ENCODE measurements at places on chromosomes 3 and 15.
A peak's percentile ranks its signal among the peaks of the same experiment; 100 is the strongest.

DNA sequence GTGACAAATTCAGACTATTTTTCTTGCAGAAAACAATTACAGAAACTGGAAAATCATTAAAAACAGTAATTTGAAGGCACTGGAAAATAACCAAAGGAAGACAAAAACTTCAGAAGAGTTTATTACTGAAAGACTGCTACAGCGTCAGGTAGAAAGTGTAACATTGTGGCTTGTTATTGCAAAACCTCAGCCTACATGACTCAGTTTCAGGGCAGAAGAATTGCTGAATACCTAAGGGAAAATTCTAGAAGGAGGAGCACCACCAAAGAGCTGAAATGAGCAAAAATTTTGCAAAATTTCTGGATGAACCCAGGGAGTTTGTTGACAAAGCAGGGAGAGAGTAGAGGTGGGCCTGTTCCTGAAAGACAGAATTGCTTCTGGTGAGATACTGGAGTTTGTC is 219.6 kb downstream of the C3orf38 start:
- no peak for DNase-seq

- no peak for DNase-seq
These were observed 12.4 kb downstream of the GLCE start for GRCh38 chr15:69172847-69173246.

GRCh38 chr3:10852066-10852808 is 36.2 kb downstream of the SLC6A11 start:
- DNase-seq = no peak

- no peak for DNase-seq
These were observed 42.0 kb upstream of the ATP2B2 start for GRCh38 chr3:10547413-10547812.

DNA sequence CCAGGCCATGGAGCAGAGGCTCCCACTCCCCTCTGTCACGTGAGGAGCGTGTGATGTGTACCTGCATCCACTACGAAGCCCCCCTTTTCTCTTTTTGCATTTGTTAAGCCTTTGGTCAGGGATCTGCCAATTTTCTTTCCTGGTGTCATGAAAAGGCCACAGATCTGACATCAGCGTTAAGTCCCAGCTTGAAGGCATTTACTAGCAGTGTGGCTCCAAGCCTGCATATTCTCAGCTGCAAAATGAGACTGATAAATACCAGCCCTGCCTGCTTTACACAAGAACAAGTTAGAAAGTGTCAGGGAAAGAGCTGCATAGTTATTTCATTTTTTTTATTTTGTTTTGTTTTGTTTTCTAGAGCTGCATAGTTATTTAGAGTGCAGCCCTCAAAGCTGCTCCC is 2.3 kb upstream of the ANKRD63 start:
- no peak for DNase-seq

GRCh38 chr3:168398371-168399025 is 302.8 kb upstream of the GOLIM4 start:
- DNase-seq = no peak

GRCh38 chr15:67037694-67038093 is 27.7 kb upstream of the SMAD3 start:
- DNase-seq = no peak

GRCh38 chr15:101206176-101206591 is 45.7 kb downstream of the CHSY1 start:
- no peak for DNase-seq

DNA sequence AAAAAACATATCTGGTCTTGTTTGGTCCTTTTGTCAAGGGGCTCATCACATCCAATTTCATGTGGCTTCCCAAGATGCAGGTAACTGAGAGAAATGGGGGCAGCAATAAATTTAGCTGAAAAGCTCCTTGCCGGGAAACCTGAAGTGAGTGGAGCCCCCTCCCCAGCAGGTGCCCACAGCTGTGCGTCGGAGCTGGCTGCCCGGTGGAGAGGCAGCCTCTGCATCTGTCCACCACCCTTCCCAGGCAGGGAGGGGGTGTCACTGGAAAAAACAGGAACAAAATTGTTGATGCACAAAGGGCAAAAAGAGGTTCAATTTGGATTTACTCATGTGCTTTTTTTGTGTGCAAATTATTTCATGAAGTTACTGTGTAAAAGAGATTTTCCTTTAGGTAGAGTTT is 249.4 kb upstream of the LYSMD4 start:
- DNase-seq = no peak

- DNase-seq = no peak
These were observed 61.8 kb downstream of the OXNAD1 start for GRCh38 chr3:16326724-16327349.

- DNase-seq = no peak
These were observed 50.4 kb downstream of the IL12A start for GRCh38 chr3:160038862-160039562.

DNA sequence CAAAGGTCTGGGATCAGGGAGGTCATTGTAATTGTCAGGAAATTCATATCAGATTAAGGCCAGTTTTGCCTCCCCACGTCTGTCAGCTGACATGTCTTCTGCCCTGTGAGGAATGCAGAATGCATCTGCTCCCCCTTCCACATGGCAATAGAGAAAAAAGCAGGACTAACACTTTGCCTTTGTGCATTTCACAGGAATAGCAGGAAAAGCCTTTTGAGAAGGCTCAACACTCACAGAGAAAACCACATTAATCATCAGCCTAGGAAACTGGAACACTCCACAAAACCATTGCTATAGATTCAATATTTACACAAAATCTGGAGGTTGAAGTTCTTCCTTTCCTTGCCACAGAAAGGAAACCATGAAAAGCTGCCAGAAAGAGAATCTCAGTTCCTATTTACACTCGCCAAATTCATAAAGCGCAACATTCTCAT is 165.2 kb upstream of the HES1 start:
- peak; percentile 41 for DNase-seq

DNA sequence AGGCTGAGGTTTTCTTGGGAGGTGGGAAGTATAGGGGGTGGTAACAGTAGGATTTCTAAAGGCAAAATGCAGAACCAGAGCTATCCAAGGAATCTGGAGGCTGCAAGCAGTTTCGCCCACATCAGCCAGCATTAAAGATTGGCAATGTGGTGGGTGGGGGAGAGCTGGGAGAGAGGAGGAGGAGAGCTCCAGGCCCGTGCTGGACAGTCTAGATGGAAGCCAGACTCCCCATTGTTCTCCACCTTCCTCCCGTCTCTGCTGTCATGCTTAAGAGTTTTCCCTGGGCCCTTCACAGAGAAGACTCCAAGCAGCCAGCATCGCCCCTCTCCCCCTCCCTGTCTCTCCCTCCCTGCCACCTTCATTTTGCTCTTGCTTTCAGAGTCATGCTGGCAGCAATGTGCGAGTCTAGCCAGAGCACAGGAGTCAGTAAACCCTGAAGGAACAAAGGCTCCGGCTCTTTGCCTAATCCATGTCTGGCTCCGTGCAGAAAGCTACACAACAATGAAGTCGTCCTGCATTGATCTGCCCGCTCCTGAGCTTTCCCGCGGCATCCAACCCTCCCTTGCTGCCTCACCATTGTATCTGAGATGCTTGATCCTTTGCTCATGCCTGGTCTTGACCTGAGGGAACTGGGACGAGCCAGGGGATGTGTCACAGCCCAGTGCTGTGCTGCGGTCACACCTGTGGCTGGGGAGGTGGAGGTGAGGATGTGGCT is 282.9 kb downstream of the NTRK3 start:
- no peak for DNase-seq

GRCh38 chr15:82942691-82943090 is 9.8 kb downstream of the HOMER2 start:
- no peak for DNase-seq

GRCh38 chr3:176920766-176921160 is 276.5 kb downstream of the TBL1XR1 start:
- no peak for DNase-seq

GRCh38 chr3:95434491-95434890 is 1371.6 kb downstream of the NSUN3 start:
- no peak for DNase-seq

GRCh38 chr15:70794596-70795310 is 31.4 kb upstream of the UACA start:
- no peak for DNase-seq

GRCh38 chr15:73957276-73957675 is 31.0 kb downstream of the LOXL1 start:
- no peak for DNase-seq

DNA sequence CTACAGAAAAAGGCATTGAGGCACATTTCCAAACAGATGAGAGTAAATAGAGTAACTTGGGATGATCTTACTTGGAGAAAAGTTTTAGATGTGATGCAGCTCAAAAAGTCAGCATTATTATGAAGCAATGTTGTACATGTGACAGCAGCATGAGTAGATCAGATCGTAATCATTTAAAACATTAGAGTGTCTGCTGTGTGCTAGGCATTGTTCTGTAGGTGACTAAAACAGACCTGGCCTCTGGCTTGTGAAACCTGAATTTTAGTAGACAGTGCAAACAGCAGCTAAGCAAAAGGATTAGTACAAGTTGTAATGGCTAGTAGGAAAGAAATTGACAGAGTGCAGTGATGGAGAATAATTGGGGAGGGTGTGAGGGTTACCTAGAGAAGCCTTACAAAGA is 15.1 kb downstream of the UBE2E1 start:
- no peak for DNase-seq

DNA sequence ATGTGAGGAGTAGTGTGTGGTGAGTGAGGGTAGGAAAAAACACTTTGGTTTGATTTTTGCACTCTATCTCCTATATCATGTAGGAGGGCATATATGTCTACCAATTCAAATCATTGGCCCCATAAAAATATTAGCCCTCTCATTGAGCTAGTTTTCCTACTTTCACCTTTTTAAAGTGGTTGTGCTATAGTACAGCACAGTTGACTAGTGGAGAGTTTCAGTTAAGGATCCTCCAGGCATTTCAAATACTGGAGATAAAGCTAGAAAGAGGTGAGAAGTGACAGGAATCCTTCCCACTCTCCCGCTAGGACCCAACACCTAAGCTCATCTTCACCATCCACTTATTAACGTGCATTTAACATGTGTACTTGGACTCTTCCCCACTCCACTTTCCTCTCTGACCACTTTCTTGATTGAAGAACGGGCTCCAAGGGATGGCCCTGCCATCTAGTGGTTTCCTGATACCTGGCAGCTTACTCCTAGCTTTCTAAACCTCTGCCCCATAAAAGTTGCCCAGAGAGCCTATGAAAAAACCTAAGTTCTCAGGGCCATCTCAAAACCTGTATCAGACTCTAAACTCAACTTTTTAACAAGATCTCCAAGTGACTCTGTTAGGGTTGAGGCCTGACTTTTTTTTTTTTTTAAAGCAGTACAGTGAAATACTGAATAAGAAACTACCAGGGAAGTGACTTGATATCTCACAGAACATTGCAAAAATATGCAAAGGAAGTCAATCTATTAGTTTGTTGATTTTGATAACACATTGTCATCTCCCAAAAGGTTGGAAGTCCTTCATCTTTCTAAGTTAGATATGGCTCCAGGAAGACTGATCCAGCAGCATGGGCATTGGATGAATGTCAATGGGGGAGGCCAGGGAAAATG is 17.9 kb downstream of the IL12A start:
- peak; percentile 55 for DNase-seq

DNA sequence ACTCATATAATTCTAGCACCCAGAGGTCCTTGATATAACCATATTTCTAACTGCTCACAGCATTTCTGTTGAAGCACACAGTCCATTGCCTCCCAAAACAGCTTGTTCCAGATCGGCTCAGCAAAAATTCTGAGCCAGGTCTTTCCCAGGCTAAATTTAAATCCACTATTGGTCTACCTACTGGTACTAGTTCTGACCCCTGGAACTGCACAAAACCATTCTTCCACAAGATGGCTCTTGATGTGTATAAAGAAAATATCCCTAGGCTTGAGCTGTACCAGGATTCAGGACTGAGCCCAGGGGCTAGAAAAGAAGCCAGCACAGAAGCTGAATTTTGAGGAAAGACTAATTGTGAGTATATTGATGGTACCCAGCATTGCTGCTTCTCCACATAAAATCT is 75.4 kb upstream of the ABHD17C start:
- no peak for DNase-seq

- DNase-seq = peak; percentile 51
These were observed 76.5 kb downstream of the MYO1E start for GRCh38 chr15:59296181-59296617.

DNA sequence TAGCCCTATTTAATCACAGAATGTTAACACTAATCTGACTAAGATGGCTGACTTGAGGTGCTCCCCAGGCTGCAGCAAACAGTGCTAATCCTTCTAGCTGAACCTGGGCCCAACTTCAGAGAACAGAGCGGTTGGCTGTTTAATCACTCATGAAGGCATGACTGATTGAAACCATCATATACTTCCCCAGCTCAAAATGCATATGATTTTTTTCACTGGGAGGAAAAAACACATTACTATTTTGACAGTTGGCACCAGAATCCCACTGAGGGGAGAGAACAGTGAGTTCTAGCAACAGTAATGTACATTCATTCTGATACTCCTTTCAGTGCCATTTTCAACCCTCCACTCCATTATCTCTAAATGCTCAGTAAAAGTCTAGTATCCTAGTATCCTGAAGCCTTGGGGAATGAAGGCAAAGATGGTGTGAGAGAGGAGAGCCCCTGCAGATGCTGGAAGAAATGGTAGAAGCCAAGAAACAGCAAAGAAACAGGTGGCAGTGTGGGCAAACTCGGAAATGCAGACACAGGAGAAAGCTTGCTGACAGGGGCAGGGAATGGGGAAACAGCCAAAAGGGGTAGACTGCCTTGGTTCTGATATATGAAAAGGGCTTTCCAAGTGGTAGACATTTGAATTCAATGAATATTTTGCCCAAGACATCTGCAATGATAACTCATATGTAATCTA is 34.4 kb upstream of the CASR start:
- no peak for DNase-seq

- DNase-seq = no peak
These were observed 528.4 kb upstream of the SEMA6D start for GRCh38 chr15:47188758-47189507.

- DNase-seq = no peak
These were observed 105.5 kb upstream of the MRPL3 start for GRCh38 chr3:131608296-131608695.

All from MV-4-11 (cell line).